ENCODE measurements at places on chromosomes 4 and X.

DNA sequence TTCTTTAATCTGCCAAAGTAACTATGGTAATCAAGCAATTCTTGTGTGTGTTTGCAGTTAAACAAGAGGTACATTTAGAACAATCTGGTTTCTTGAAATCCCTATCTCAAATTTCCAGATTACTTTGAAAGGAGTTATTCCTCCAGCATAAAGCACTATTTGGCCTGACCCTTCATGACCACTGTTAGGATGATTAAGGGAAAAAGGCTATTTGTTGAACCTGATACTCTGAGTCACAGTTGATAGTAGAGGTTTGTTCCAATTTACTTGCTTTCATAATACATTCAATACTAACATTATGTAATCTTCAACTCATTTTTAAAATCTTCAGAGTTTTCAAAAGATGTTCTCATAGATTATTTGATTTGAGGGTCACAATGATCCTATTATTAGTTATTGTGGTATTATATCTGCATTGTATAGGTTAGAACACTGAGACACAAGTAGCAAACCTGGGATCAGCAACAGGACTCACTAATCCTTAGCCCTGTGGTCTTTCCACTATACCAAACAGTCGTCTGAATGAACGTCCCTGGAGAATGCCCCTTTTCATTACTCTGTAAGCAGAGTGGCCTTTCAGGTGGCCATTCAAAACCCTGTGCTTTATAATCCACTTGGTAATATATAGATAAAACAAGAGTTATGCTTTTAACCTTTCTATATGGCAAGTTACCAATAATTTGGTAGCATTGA, 8.1 kb upstream of the NDST4 start:
- DNase-seq = no peak

DNA sequence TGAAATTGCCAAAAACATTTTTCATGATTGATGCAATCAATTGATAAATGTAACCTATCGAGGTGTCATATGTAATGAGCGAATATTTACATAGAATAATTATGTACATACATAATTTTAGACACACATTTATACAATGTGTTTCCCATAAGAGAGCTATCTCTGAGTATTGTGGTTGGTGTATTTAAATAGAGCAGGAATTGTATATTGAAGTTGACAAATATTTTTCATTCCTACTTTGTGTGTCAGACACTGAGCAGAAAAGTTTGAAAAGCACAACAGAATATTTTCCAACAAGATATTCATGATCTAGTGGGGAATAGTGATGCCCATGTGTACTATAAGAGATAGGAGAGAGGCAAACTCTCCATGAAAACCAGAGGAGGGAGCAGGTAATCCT, 295.2 kb downstream of the ANKRD50 start:
- DNase-seq = no peak

GRCh38 chr4:154364066-154364845, 127.3 kb downstream of the DCHS2 start:
- DNase-seq = no peak

GRCh38 chr4:26468283-26468949, 21.9 kb downstream of the CCKAR start:
- no peak for DNase-seq
